ENCODE measurements at places on chromosomes 16 and 17.
A peak's percentile ranks its signal among the peaks of the same experiment; 100 is the strongest.

- DNase-seq = no peak
These were observed 151.5 kb upstream of the GOT2 start for GRCh38 chr16:58885528-58886170.

DNA sequence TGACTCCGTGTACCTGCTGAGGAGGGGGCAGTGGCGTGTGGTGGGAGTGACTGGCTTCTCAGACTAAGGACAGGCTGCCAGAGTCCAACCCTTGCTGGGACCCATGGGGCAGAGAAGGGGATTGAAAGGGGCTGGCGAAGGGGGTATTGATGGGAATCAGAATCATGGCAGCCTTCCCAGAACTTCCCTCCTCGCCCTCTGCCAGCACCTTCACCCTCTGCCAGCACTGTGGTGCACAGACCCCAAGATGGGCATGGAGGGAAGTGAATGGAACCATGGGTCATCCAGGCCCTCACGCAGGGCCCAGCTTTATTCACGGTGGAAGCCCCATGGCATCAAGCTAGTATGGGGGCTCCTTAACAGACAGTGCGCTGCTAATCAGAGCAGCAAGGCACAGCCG is 76.8 kb downstream of the IRX5 start:
- DNase-seq = no peak

DNA sequence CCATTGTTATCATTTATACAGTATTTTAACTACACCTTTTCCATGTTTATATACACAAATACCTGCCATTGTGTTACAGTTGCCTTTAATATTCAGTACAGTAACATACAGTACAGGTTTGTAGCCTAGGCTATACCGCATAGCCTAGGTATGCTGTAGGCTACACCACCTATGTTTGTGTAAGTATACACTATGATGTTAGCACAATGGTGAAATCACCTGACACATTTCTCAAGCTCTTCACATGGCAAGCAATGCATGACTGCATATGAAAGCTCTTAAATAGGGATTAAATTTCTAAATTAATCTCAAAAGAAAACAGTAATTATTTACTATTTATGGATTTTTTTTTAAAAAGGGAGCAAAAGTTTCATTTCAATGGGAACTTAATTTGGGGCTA is 12.0 kb downstream of the LRRC37B start:
- DNase-seq = no peak

DNA sequence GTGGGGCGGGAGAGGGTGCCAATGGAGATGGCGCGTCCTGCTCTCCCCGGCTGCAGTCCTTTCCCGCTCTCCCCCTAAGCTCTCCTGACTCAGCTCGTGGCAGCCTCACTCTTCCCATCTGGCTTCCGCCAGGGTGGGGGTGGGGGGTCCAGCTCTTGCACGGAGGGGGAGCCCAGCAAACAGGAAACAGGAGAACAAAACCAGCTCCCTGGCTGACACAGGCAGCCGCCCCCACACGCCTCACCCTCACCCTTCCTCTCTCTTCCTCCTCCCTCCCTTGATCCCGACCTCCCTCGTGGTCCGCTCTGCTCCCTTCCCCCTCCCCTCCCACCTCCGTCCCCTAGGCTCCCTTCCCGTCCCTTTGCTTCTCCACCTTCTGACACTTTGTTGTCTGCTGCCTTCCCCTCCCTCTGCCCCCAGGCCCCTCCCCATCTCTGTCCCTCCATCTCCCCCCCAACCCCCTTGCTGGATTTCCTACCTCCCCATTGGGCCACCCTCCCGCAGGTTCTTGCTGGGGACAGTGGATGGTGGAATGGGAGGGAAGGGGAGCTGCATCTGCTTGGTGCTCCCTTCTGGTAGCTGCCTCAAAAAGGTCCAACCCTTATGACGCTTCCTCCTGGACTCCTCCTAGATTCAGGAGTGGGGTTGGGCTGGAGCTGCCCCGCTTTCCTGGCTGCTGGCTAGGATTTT is 23.7 kb downstream of the ARHGAP23 start:
- peak; percentile 90 for DNase-seq

GRCh38 chr16:27960619-27961295 is 102.8 kb downstream of the GSG1L start:
- no peak for DNase-seq

- DNase-seq = no peak
These were observed 8.5 kb downstream of the SCGB1C2 start for GRCh38 chr17:145671-146541.

DNA sequence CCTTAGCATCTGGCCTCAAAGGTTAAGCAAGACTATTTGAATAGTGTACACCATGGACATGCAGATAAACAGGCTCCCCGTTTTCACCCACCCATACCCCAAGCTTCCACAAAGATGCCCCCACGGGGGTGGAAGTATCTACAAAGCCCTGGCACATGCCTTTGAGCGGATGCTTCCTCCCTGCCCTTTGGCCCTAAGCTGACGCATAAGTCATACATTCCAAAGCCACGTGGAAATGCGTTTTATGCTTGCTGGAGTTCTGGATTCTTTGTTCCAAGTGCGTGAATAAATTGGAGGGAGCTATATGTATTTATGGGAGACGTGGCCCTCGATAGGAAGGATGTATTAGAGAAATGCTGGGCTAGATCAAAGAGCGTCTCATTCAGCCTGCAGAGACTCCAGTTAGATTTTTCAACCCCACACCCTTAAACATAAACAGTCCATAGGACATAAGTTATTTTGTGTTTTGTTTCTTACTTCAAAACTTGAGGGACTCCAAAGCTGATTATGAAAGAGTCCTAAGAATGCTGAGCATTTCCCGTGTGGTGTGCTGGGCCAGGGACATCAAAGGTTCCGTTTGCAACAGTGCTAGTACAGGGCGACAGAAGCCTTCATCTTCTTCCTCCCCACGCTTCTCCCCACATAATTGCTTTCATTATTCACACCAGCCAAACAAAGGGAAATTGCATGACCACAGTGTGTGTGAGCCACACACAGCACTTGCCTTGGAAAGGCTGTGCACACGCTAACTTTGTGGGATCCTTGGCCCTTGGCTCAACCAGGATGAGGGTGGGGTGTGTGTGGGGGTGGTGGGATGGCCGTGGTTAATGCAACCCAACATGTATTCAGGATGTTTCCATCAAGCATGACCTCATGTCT is 73.6 kb downstream of the WIPI1 start:
- DNase-seq = no peak

DNA sequence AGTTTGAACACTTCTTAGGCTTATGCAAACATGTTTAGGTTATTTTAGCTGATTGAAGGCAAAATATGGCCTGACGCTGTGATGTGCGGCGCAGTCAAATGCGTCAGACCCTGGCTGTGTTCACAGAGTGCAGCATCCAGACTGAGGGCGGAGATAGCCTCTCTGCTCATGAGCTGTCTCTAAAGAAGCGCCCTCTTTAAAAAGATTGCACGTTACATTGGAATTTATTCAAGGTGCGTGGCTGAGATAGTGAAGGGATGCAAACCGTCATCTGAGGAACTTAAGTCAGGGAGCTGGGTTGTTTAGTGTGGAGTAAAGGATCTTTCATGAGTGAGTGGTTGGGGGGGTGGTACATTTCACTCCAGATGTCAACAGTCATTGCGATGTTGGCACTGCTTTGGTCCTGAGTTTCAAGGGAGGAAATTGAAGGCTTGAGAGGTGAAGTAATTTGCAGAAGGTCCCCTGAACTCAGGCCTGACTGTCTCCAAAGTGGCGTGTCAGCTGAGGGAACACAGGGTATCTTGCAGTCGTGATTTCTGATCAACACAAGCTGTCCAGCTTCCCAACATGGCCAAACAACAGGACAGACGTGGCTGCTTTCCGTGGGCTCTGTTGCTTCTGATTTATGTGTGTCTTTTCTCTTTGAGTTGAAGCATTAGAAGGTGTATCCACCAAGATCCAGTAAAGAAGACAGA is 33.4 kb downstream of the RPTOR start:
- no peak for DNase-seq

- DNase-seq = no peak
These were observed 79.3 kb downstream of the BANP start for GRCh38 chr16:88030498-88030897.

- no peak for DNase-seq
These were observed 26.8 kb upstream of the PRKCA start for GRCh38 chr17:66275651-66276050.

DNA sequence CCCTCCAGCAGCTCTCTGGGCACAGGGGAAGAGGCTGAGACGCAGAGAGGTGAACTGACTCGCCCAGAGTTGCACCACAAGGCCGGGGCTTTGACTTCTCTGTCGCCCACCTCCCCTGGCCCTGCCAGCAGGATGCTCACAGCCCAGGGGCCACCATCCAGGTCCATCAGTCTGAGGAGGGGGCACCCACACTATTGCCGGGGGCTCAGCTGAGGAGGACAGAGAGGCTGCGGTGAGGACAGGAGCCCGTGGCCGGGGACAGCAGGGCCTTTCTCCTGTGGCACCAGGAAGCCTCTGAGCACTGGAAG is 32.6 kb downstream of the KDM8 start:
- no peak for DNase-seq

DNA sequence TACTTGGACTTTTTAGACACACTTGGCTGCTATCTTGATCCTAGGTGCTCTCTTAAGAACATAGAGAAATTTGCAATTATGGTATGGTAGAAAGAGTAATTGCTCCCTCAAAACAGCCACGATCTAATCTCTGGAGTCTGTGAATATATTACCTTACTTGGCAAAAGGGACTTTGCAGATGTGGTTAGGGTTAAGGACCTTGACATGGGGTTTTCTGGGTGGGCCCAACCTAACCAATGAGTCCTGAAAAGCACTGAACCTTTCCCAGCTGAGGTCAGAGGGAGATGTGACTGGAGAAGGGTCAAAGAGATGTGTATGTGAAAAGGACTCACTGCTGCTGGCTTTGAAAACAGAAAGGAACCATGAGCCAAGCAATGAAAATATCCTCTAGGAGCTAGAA is 26.7 kb upstream of the MED13 start:
- no peak for DNase-seq

DNA sequence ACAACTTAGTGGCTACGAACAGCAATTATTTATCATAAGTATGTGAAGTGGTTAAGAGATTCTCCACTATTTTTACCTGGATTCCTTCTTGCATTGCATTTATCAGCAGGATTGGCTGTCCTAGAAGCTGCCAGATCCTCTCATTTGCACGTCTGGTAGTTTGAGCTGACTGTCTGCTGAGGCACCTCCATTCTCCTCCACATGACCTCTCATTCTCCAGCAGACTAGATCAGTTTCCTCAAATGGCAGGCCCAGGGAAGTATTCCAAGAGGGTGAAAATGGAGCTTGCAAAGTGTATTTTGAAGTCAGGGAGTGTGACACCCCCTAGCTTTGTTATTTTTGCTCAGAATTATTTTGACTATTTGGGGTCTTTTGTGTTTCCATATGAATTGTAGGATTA is 870.1 kb downstream of the CDH11 start:
- DNase-seq = no peak

DNA sequence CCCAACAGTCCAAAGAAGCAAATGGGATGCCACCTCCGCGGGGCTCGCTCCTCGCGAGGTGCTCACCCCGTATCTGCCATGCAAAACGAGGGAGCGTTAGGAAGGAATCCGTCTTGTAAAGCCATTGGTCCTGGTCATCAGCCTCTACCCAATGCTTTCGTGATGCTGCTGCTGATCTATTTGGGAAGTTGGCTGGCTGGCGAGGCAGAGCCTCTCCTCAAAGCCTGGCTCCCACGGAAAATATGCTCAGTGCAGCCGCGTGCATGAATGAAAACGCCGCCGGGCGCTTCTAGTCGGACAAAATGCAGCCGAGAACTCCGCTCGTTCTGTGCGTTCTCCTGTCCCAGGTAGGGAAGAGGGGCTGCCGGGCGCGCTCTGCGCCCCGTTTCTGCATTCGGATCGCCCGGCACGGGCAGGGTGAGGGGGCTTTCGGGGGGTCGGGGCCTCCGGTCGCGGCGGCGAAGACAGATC is at the start of gene CDH13:
CDH13 (plus strand) TSS at position 179 of the 471 bp plus-strand sequence.
- no peak for DNase-seq

- no peak for DNase-seq
These were observed 1.4 kb downstream of the MYO18A start for GRCh38 chr17:29178750-29179231.

DNA sequence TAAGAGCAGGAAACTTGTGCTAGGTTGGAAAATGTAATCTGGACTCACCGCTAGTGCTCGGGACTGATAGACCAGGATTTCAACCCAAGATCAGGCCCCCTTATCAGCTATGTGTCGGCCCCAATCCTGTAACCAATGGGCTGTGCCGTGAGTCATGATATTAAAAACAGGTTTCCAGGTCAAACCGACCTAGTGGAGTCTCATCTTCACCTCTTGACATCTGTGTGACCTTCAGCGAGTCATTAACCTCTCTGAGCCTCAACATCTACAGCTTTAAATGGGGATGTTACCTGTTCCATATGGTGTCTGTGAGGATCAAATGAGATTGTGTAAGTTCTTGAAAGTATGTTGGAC is 512 bp downstream of the PMM2 start:
- no peak for DNase-seq

- DNase-seq = no peak
These were observed 75.8 kb downstream of the SREBF1 start for GRCh38 chr17:17760872-17761550.

DNA sequence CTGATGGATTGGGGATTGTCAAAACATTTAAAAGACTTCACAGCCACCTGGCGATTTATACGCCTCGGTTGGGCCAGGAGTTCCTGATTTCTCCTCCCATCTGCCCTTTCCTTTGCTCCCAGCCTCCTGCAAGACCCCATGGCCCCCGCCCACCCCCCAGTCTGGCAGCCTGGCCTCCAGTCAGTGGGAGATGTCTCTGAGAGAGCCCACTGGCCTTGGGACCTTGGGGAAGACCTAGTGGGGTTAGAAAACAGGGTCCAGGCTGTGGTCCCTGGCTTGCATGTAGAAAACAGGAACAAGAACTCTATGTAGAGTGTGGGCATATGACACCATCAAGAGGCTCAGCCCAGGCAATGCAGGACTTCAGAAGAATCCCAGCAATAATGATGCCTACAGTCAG is 209.4 kb upstream of the C16orf82 start:
- DNase-seq = no peak

GRCh38 chr16:26133416-26134093 is 441.8 kb downstream of the HS3ST4 start:
- DNase-seq = no peak

DNA sequence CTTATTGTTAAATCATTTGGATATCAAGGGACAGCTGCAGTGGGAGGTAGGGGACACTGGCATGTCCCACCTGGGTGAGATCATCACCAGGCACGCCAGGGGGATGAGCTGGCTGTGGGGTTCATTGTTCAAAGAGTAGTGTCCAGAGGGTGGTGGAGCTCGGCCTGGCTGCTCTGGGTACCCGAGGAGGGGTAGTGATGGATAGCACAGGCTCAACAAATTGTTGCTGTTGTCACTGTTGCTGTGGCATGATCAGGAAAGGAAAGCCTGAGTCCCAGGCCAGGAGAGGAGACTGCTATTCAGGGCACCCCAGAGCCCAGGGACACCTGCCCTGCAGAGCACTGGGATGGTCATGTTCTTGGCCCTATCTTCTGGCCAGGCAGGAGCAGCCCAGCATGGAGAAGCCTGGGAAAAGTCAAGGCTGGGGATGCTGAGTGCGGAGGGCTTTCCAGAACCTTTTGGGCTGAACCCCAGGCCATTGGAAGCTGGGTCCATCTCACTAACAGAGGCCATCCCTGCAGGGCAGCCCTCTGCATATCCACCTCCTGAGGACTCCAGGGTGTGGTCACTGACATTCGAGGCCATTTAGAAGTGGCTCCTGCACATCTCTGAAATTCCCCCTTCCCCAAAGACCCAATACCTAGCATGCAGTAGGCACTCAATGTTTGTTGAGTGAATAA is 12.1 kb downstream of the BEAN1 start:
- DNase-seq = no peak

All from NCI-H1694 (cell line).